ENCODE measurements at places on chromosomes 2 and 18.

- DNase-seq = no peak
Observed at GRCh38 chr18:42025974-42026625, 71.1 kb downstream of the PIK3C3 start.

- no peak for DNase-seq
Observed at GRCh38 chr2:25401307-25402026, 59.7 kb upstream of the DNMT3A start.

DNA sequence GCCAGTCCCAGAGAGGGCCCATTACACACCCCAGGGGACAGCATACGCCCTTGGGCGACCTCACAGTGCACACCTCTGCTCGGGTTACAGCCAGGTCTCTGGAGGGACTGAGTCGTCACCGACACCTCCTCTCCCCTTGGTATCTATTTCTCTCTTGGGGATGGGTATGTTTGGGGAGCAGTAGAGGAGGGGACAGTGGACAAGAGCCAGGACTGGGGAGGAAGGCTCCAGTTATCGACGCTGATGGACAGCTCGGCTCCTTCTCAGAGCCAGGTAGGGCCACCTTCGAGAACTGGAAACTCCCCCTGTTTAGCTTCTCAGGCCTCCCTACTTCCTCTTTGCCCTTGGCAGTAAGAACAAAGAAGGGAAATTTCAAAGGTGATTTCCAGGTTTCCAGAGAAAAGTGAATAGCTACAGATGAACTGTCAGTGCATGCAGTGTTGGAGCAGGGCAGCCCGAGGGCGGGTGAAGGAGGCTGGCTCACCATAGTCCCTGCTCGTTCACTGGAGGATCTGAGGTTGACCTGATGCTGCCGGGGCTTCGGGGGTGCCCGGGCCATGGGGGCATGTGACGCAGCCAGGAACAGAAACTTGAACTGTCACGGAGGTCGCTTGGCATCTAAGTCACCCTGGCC lies 4.4 kb upstream of the SEMA4C start:
- DNase-seq = no peak

GRCh38 chr2:114700440-114700839 lies 258.0 kb downstream of the DPP10 start:
- DNase-seq = no peak

DNA sequence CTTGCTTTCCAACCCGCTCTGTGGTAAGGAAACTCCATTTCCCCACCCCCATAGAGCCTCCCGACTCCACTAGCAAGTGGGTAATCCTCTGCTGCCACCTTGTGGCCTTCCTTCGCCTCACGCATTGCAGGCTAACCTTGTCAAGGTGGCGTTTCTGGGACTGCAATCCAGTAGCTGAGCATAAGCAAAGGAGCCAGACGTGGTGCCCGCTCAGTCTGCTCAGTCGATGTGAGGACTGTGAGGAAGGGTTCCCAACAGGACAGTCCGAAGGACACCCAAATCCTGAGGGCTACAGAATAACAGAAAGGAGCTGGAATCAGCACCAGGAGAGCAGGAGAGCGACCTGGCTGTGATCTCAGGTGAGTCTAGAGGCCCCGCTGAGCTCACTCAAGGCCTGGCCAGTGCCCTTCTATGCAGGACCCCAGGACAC lies 144.2 kb downstream of the SUCLG1 start:
- peak; percentile 80 for DNase-seq

DNA sequence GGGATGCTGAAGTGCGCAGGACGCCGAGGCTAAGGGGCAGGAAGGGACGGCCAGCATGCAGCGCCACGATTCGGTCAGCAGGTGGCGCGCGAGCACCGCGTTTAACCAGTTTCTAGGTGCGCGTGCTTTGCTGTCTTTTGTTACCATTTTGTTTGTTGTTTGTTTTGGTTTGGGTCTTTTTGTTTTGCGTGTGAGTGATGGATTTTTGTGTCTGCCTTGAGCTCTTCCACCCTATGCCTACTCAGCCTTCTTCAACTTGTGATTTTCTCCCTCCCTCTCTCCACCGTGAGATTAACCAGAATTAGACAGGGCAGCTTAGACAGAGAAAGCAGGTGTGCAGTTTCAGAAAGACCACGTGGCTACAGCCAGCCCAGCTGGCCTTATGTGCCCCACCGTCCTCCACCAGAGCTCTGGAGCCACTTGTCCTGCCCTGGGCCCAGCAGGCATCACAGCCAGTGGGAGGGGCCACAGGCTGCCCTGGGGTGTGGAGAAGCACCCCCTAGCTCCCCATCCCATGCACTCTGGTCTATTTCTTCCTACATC lies 180.2 kb downstream of the RNF144A start:
- peak; percentile 86 for DNase-seq

DNA sequence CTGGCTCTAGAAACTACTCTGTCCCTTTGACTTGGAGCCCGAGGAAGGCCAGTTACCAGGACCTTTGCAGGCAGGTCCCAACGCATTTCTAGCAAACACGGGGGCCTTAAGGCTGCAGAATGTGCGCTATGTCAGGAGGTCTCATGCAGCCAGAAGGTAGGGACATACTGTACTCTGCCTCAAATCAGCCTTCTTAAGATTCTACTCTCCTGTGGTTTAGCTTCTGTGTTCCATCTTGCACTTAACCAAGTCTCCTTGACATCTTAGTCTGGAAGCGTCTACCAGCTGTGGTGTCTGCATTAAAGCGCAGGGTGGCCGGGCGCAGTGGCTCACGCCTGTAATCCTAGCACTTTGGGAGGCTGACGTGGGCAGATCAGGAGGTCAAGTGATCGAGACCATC lies 65.5 kb downstream of the STEAP3 start:
- DNase-seq = no peak

- DNase-seq = no peak
Observed at GRCh38 chr18:77457681-77458080, 208.0 kb downstream of the GALR1 start.

- DNase-seq = no peak
Observed at GRCh38 chr2:161063946-161064306, 96.3 kb upstream of the TANK start.

GRCh38 chr2:233470839-233471238 lies 95.7 kb downstream of the USP40 start:
- DNase-seq = peak; percentile 30

GRCh38 chr2:26081556-26081955 lies 47.7 kb downstream of the RAB10 start:
- DNase-seq = no peak

GRCh38 chr2:99960790-99961189 lies 181.6 kb downstream of the AFF3 start:
- no peak for DNase-seq

- no peak for DNase-seq
Observed at GRCh38 chr18:47334966-47335365, 83.5 kb upstream of the SKOR2 start.

DNA sequence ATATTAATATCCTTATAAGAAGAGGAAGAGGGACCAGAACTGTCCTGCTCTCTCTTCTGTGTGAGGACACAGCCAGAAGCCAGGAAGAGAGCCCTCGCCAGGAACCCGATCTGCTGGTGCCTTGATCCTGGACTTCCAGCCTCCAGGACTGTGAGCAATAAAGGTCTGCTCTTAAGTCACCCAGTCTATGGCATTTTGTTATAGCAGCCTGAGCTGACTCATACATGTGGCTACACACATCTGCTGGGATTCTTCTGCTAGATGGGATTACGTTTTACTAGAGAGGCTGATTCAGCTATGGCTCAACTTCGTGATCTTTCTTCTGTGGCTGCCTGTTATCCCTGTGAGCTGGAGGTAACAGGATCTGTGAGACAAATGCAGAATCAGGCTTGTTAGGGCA lies 29.6 kb downstream of the ARL4C start:
- DNase-seq = no peak

- no peak for DNase-seq
Observed at GRCh38 chr2:187581125-187581896, 27.1 kb upstream of the TFPI start.
